Lung (tissue), 17 donors: ENCODE measurements at places on chromosomes 16 and 17. TPM values are rescaled to one million over a fixed set of nuclear protein-coding genes. Genes with fewer than 3 reads are reported as not detected.

- DNase-seq, result no peak
These were observed 21.4 kb upstream of the CHMP6 start for GRCh38 chr17:80970044-80970761.

GRCh38 chr17:17141860-17142552 is 64.1 kb downstream of the PLD6 start:
- peak; percentile 46 for DNase-seq

DNA sequence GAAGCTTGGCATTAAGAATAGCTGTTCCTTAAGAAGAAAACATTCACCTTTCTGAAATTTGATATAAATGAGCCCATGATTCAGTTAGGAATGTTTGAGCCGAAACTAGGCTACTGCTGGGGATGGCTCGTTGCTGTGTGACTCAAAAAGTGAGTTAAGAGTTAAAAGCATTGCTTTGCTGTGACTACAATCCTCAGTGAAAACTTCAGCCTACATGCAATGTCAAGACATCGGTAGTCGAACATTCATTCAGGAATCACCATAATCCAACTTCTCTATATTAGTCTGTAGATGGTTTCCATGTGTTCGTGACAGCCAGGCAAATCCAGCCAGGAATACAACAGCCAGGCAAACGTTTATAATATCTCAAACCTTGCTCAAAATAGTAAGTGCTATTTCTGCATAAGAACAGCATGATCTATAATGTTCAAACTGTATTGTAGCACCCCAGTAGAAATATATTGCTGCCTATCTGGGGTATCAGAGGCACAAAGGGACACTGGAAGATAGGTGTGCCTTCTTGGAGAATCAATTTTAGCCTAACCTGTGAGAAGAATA is 1225.1 kb downstream of the CDH8 start:
- DNase-seq, result no peak

- no peak for DNase-seq
These were observed 30.0 kb upstream of the SLC5A10 start for GRCh38 chr17:18921912-18922451.

DNA sequence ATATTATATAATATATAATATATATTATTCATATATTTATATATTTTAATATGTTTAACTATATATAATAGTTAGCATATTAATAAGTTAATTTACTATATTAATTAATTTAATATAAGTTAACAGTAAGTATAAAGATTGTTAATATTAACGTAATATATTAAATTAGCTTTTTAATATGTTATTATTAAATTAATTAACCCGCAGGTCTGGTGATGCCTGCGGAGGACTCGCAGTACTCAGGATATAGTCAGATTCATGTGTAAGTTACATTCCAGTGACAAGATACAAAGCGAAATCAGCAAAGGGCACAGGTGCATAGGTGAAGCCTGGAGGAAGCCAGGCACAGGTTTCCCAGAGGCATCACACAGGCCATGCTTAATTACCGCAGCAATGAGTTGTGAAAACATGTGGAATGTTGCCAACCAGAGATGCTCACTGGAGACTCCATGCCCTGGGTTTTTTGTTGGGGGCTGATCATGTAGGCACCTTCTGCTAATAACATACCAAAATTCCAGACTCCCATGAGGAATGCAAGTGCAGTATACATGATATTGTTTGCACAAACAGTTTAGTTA is 130.4 kb upstream of the MPHOSPH6 start:
- no peak for DNase-seq

- no peak for DNase-seq
These were observed 88.4 kb downstream of the ZZEF1 start for GRCh38 chr17:4054446-4054845.

GRCh38 chr16:27698746-27699145 is 148.8 kb downstream of the KATNIP start:
- no peak for DNase-seq

GRCh38 chr17:12282056-12282455 is 261.4 kb downstream of the MAP2K4 start:
- no peak for DNase-seq

GLP2R gene
- total RNA-seq, result 0.86 TPM

PDILT gene
- not detected for total RNA-seq
